ENCODE measurements at places on chromosomes 16 and 17. TPM values are rescaled to one million over a fixed set of nuclear protein-coding genes. Genes with fewer than 3 reads are reported as not detected.

Gene ZSCAN10
- not detected for total RNA-seq

Gene SLC43A2
- total RNA-seq, result 4.5 TPM

Gene C17orf113
- total RNA-seq, result 0.17 TPM

Gene CCL16
- total RNA-seq, result not detected

Gene NPIPB13
- 2.0 TPM for total RNA-seq

Gene EIF1
- 236 TPM for total RNA-seq

Gene ASPHD1
- total RNA-seq, result 6.5 TPM

Gene TBC1D26
- total RNA-seq, result not detected

Gene PRSS27
- total RNA-seq, result 0.58 TPM

Gene DPH1
- total RNA-seq, result 39.0 TPM

Measured in smooth muscle cell of trachea (primary cell).